SW480 (cell line): ENCODE measurements at places on chromosomes 3 and 15.
A peak's percentile ranks its signal among the peaks of the same experiment; 100 is the strongest.

DNA sequence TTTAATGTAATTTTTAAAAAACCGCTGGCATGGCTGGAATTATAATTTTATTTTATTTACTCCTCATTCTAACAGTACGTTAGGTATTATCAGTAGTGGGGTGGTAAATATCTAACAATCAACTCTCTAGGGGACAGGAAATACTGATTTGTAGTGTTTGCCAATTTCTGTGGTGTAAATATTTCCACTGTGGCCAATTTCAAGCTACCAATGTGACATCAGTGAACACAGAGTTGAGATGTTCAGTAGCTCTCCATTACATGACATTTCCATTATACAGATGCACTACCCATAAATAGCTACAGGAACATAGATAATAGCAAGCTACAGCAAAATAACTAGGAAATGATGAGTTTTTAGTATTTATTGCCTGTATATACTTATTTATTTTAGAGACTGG lies 10.0 kb upstream of the ARL8B start:
- DNase-seq: no peak

DNA sequence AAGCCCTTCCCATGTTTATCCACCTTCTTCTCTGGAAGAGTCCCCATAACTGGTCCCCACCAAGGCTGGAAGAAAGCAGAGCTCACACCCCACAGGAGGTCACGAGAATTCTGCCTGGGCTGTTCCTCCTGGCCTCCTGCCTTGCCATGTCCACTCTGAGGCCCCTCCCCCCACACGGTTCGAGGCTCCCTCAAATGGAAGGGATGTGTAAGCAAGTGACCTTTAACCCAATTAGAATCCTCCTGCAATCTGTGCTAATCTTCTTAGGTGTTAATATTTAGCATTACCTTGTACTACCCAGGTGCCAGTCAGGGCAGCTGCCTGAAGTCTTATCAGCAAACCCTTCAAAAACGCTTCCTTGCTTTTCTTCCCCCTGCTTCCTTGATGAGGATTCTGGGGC lies 32.4 kb upstream of the DYNC1LI1 start:
- DNase-seq: no peak

- no peak for DNase-seq
Measured at GRCh38 chr3:159245871-159246270, 444.0 kb downstream of the MFSD1 start.

DNA sequence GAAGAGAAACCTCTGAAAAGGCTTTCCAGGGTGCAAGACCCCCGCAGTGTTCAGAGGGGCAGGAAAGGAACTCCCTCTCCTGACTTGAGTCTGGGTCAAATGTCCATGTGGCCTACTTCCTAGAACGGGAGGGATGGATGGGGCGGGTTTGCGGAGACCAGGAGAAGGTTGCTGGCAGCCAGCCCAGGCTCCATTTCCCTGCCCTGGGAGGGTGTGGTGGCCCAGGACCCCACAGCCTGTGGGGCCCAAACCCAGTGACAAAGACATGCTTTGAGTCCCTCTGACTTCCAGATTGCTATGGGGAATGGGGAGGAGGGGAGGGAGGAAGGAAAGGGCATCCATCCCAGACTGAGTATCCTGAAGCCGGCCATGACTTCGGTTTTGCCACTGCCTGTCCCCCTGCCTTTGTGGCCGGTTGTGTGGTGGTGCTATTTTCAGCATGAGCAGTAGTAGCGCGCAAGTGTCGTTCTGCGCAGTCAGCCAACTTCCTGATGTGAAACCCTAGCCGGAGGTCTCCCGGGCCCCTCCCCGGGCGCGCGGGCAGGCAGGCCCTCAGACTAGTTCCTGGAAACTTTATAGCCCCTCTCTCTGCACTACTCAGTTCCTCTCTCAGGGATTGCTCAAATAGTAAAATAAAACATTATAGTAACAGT lies 24.4 kb downstream of the MAGEF1 start:
- DNase-seq: no peak

- DNase-seq: no peak
Measured at GRCh38 chr3:109072194-109072593, 45.7 kb downstream of the MORC1 start.

DNA sequence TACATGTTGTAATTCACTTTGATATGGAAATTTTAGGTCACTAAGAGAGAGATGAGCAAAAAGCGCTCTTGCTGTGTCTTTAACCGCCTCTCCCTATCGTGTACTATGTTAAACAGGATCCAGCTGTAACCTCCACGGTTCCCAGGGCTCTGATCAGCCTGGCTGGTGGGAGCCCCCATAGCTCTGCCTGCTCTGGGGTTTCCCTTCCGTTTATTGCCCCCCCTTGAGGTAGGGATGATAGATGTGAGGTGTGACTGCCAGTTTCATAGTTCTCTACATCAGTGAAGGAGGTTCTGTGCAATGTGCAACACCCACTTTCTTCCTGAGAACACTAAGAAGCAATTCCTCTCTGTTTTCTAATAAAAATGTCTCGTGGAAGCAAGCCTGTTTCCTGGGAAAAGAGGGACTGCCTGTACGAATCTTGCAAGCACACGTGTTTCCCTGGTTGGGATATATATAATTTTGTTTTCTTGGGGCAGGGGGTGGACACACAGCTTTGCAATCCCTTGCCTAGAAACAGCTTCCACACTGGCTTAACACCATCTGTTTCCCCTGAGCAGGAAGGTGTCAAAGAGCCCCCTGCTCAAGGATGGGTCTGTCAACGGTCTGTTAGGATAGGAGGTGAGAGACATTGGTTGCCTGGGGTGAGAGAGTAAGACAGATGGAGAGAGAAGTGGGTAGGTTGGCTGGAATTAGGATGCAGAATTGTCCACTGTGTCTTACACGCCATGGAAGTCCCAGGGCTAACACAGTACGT lies 23.8 kb downstream of the CORO2B start:
- no peak for DNase-seq

- no peak for DNase-seq
Measured at GRCh38 chr3:84566256-84566655, 392.5 kb upstream of the CADM2 start.

- peak; percentile 87 for DNase-seq
Measured at GRCh38 chr15:92801774-92802464, 98.2 kb upstream of the CHD2 start.

- no peak for DNase-seq
Measured at GRCh38 chr15:59896663-59897074, 107.4 kb upstream of the FOXB1 start.

DNA sequence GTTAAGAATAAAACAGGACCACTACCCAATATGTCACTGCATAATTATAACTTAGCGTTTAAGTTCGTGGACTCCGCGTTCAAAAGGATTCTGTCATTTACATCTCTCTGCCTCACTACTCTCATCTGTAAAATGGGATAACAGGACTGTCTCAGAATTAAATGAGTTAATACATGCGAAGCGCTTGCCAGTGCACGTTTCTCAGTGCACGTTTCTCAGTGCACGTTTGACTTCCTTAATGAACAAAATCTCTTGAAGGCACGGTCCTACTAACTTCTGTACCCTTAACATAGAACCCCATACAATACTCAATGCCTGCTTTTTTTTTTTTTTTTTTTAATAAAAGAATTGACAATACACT lies 499 bp downstream of the RABL3 start:
- DNase-seq: no peak

DNA sequence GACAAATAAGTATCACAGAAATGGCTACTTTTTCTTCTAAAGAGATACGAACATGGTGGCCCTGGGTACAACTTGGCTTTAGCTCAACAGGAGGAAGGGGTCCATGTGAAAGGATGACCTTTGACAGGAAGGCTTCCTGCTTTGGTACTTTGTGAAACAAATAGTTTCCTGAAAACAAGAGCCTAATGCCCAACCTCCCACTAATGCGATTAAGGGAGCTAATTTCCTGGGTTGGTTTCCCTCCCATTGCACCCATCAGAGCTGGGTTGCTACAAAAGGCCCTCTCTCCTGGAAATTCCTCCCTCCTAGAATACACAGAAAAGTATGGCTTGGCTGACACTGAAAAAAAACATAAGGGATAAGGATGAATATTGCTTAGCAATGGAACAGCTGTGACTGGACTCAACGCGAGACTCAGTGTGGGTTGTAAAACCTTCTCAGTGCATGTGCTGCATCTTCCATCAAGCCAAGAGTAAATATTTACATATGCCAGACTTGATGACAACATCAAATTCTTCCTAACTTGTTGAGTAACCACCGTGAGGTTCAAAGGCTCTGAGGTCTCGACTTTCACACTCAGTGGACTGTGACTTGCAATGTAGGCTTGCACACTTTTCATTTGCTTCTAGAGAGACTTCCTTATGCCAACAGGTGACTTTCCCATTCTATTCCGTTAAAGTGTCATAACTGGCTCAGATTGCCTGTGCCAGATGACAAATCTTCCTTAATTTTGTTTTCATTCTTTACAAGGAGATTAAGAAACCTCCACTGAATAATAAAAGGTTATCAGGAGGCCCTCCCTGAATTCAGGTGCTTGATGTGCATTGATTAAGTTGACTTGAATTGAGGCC lies 60.1 kb downstream of the ADAMTS9 start:
- DNase-seq: peak; percentile 58

DNA sequence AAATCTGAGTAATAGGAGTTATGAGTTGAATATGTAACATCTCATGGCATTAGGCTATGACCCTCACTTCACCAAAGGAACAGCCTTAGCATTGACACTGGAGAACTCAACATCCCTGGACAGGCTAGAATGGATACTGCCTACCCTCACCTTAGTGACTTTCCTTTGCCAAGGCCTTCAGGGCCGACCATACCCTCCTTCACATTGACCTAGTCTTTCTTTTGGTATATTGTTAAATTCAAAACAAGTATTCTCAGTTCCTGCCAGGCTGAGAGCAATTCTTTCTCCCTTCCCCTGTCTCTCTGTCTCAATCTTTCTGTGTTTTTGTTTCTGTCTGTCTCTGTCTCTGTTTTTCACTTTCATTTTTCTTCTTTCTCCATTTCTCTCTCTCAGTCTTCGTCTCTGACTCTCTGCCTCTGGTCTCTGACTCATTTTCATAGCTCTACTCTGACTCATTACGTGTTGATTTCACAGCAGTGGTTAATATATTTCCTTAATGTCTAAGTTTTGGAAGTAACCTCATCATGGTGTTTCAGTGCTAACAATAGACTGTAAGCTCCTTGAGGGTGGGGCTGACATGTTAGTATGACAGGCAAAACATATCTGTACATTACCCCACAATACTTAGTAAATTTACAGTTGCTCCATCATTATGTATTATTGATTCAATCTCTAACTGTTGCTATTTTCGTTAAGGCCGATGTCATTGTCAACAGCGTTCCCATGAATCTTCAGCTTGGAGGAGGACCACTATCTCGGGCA lies 32.5 kb downstream of the PARP15 start:
- peak; percentile 39 for DNase-seq

DNA sequence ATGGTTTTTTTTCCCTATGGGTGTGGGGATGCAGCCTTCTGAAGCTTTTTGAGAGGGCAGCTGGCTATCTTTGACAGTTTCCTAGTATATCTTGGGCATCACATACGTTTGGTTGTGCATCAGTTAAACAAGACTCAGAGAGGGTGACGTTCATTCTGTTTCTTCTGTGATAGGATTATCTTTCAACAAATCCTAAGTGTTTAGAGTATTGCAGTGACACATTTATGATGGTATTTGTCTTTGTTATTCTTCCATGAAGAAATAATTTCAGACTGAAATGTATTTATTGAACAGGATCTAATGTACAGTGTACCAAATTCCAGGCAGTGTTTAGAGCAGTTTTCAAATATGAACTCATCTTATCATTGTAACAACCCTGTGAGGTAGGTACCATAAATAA lies 114.4 kb downstream of the PLCL2 start:
- DNase-seq: no peak

- no peak for DNase-seq
Measured at GRCh38 chr3:157089455-157090221, 70.3 kb downstream of the CCNL1 start.

GRCh38 chr15:48317221-48317620 lies 14.0 kb upstream of the DUT start:
- no peak for DNase-seq

DNA sequence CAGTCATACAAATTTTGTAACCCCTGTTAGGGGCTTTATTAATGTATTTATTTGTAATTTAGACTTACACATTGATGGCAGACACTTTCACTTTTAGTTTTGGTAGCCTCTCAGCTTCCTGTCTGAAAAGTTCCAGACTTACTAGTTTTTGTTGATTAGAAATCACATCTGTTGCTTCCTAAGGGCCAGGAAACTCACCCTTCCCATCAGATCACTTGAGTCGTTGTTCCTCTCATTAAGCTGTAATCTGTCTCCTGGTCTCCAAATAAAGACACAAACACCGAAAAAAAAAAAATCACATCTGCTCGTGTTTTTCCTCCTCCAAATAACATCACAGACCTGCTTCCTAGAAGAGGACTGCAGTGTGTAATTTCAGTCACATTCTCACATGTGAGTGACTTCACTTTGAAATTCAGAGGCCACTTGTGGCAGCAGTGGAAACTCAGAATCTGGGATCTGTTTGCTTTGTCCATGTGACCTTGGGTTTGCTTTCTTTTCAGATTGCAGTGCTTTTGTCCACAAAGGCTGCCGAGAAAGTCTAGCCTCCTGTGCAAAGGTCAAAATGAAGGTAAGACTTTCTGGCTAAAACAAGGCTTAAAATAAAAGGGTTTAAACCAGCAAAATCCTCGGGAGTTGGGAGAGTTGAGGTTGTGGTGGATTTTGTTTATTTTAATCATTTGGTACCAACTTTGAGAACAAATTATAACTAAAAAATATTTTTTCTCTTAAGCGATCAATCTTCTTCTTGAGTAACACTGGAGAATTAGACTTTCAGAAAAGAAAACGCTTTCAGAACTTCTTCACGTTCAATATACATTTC lies 87.0 kb downstream of the KLHL25 start:
- DNase-seq: no peak

- no peak for DNase-seq
Measured at GRCh38 chr3:4525560-4526223, 32.5 kb downstream of the ITPR1 start.

DNA sequence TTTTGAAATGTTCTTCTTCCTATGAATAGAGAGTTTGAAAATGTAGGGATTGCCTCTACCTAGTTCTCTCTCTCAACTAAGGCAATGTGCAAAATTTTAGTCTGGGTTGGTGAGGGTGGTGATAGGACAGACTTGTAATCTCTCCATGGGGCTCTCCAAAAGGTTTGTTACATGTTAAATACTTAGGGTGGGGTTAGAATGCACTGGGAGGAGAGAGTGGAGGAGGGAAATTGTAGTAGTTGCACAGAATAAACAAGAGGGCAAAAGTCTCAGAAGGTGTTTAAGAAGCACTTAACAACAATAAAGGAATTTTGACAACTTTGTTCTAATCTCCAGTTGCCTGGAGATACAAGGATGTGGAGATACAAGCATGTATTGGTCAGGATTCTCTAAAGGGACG lies 230.4 kb downstream of the NECTIN3 start:
- DNase-seq: no peak

DNA sequence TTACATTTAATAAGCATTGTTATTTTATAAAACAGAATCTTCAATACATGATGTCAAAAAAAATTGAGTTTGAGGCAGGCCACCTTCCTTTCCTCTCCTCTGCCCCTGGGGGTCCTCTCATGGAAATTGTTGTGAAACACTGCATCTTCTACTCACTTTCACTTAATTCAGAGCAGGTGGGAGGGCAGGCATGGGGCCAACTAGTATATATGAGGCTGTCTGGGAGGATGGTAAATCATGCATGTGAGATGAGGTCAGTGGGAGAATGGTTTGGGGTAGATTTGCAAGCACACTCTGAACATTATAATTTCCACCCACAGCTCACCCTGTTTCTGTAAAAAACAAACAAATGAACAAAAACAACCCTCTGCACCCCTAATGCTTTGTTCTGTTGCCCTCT lies 10.4 kb upstream of the CCDC14 start:
- DNase-seq: no peak
